Endothelial cell of umbilical vein (primary cell): ENCODE measurements at places on chromosomes 1 and 21. TPM values are rescaled to one million over a fixed set of nuclear protein-coding genes. Genes with fewer than 3 reads are reported as not detected.
A peak's percentile ranks its signal among the peaks of the same experiment; 100 is the strongest.

Gene KLHDC8A
- polyA plus RNA-seq, result not detected in 2 replicates

DNA sequence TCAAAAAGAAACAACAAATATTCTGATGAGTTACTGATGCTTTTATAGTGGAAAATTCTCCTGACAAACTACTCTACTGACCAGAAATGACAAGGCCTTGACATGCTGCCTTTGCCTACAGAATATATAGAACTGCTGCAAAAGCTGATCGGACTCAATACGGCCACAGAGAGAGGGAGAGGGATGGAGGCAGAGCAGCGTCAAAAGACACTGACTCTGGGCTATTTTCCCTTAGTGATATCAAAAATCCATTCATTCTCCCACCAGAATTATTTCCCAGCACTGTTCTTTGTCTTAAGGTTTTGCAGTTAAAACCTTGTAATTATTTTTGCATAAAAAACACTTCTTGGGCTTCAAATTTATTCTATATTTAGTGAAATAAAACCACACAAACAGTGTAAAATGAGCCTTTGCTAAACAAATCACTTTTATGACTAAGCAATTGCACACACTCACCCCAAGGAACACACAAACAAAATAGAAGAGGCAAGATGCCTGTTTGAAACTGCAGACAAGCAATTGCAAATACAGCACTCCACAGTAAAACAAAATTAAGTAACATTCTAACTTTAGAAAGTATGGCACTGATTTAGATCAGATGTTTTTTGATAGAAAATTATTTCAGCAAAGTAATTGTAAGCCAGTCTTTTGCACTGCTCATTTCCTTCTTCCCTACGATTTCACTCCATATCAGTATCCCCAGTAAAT lies 1036.4 kb downstream of the ADGRL2 start:
- H3K4me3 ChIP-seq, result no peak overlapping the region
- H3K36me3 ChIP-seq, result no peaks in the 10 kb centered on the region
- no peaks in the 10 kb centered on the region for H3K27me3 ChIP-seq
- peaks cover 14% of the 10 kb centered on the region for H3K4me1 ChIP-seq

DNA sequence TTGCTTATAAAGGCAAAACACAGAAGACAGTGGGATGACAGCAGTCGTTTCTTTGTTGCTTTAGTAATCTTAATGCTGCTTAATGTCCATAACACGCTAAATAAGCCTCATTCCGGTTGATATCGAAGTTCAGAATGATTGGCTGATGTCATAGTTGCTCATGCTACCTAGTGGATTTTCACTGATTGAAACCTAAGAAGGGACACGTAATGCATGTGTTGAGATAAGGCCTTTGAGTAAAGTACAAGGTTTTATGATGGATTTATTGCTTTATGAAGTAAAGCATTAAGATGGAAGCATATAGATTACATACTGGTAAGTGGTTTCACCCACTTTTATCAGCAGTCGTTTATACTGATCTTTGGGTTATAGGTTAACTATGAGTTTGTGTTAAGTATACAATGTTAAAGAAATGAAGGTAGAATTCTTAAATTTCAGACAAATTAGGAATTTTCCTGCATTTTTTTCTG lies 25.1 kb downstream of the IARS2 start:
- H3K27me3 ChIP-seq, result no peaks in the 10 kb centered on the region
- no peaks in the 10 kb centered on the region for H3K36me3 ChIP-seq
- DNase-seq, result no peak
- no peak overlapping the region for H3K27ac ChIP-seq

DNA sequence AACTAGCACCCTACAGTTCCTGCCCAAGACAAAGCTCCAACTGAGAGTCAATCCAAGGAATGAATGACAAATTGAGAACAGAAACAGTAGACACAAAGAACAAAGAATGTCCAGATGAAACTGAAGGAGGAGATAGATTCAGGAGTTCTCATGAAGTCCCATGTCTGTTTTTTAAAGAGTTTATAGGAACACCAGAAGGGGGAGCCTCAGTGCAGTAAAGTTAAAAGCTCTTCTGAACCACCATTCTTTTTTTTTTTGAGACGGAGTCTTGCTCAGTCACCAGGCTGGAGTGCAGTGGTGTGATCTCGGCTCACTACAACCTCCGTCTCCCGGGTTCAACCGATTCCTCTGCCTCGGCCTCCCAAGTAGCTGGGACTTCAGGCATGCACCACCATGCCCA lies 323.6 kb downstream of the MRPL39 start:
- no peak overlapping the region for H3K4me3 ChIP-seq
- DNase-seq, result peak; percentile 5
- H3K4me1 ChIP-seq, result no peaks in the 10 kb centered on the region

DNA sequence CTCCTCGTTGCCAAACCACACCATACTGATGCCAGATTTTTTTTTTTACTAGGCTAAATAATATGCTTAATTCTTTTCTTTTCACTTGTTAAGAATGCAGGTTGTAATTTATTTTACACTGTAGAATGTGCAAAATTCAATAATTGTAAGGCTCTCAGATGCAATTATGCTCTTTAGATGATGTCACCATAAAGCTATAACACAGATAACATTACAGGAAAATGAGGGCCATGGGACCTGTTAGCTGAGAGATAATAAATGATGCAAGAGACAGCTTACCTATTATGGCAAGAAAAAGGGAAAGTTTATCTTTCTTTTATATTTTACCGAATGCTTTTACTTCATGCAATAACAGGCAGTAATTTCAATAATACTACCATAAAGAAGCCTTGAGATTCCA lies 35.4 kb downstream of the CHRM3 start:
- no peak overlapping the region for H3K4me3 ChIP-seq
- H3K36me3 ChIP-seq, result no peaks in the 10 kb centered on the region
- no peak overlapping the region for H3K27ac ChIP-seq
- H3K27me3 ChIP-seq, result no peaks in the 10 kb centered on the region

GRCh38 chr21:30033441-30033840 lies 93.6 kb upstream of the GRIK1 start:
- H3K4me1 ChIP-seq, result no peaks in the 10 kb centered on the region
- no peak overlapping the region for H3K4me3 ChIP-seq
- no peaks in the 10 kb centered on the region for H3K36me3 ChIP-seq
- DNase-seq, result no peak
- no peak overlapping the region for H3K27ac ChIP-seq

DNA sequence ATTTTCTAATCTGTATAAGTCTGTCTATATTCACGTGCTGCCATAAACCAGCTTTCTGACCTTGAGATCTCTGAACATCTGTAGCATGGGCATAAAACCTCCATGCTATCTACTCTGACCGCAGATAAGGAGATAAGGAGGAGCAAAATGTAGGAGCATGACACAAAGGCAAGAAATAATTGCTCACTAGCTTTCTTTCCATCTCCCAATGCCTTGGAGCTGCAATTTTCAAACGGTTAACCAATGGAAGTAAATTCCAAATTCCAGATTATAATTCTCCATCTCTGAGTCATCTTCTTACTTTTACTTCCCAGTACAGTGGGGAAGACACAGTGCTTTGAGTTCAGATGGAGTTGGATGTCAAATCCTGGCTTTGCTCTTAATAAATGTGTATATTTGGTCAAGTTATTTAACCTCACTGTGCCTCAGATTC lies 41.6 kb downstream of the CD58 start:
- no peak overlapping the region for H3K4me3 ChIP-seq
- no peak for DNase-seq
- H3K27me3 ChIP-seq, result no peaks in the 10 kb centered on the region
- no peaks in the 10 kb centered on the region for H3K4me1 ChIP-seq
- no peak overlapping the region for H3K27ac ChIP-seq

DNA sequence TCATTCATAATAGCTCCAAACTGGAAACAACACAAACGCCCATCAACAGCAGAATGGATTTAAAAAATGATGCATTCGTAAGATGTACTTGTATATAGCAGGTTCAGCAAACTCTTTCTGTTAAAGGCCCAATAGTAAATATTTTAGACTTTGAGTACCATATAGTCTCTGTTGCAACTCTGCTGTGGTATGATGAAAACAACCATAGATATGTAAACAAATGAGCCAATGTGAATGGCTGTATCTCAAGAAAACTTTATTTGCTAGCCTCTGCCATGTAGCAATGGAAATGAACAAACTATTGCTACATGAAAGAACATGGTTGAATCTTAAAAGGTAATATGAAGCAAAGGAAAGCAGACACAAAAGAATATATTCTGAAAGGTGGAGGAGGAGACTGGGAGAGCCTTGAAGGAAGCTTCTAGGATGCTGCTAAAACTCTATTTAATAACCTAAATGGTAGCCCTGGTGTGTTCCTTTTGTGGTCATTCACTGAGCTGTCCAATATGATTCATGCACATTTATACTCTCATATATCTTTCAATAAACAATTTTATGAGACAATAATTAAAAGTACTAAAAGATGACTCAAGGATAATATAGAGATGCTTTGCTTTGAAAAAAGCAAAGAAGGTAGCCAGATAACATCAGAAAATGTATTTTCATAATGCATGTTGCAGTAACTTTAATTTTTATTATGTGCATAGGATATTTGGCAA lies 29.1 kb upstream of the FMO3 start:
- H3K4me1 ChIP-seq, result no peaks in the 10 kb centered on the region
- no peak overlapping the region for H3K27ac ChIP-seq
- DNase-seq, result no peak
- no peak overlapping the region for H3K4me3 ChIP-seq
- H3K27me3 ChIP-seq, result no peaks in the 10 kb centered on the region

Gene OR10J1
- not detected in 2 replicates for polyA plus RNA-seq

Gene NOS1AP
- 0.62 and 1.3 TPM in 2 replicates for polyA plus RNA-seq

DNA sequence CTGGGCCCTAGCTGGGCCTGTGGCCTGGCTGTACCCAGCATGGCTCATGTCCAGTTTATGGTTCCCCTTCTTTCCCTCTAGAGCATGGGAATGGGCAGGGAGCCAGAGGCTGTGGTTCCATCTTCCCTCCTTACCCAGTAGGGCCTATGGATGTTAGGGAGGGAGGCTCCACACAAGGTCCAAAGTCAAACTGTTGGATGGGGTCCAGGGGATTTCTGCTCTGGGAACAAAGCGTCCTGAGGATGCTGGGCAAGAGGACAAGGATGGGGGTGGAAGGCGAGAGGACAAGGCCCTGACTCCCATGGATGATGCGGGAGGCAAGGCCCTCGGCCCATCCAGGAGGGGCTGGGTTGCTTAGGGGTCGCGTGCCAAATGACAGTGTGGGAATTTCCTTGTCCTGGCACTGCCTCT lies 17.3 kb downstream of the CSF1 start:
- peak; percentile 62 for DNase-seq
- no peak overlapping the region for H3K4me3 ChIP-seq
- H3K27me3 ChIP-seq, result no peaks in the 10 kb centered on the region
- H3K36me3 ChIP-seq, result peaks cover 40% of the 10 kb centered on the region

GRCh38 chr1:183039985-183040447 lies 16.8 kb downstream of the LAMC1 start:
- DNase-seq, result peak; percentile 77
- peaks cover 29% of the 10 kb centered on the region for H3K4me1 ChIP-seq
- no peaks in the 10 kb centered on the region for H3K27me3 ChIP-seq
- H3K36me3 ChIP-seq, result no peaks in the 10 kb centered on the region
- no peak overlapping the region for H3K4me3 ChIP-seq

Gene SAMD13
- 0.65 and 1.2 TPM in 2 replicates for polyA plus RNA-seq

GRCh38 chr1:9200441-9200840 lies 34.1 kb upstream of the H6PD start:
- peaks cover 23% of the 10 kb centered on the region for H3K4me1 ChIP-seq
- no peaks in the 10 kb centered on the region for H3K36me3 ChIP-seq
- no peak for DNase-seq
- H3K4me3 ChIP-seq, result no peak overlapping the region
- H3K27ac ChIP-seq, result no peak overlapping the region
- peaks cover 21% of the 10 kb centered on the region for H3K27me3 ChIP-seq

DNA sequence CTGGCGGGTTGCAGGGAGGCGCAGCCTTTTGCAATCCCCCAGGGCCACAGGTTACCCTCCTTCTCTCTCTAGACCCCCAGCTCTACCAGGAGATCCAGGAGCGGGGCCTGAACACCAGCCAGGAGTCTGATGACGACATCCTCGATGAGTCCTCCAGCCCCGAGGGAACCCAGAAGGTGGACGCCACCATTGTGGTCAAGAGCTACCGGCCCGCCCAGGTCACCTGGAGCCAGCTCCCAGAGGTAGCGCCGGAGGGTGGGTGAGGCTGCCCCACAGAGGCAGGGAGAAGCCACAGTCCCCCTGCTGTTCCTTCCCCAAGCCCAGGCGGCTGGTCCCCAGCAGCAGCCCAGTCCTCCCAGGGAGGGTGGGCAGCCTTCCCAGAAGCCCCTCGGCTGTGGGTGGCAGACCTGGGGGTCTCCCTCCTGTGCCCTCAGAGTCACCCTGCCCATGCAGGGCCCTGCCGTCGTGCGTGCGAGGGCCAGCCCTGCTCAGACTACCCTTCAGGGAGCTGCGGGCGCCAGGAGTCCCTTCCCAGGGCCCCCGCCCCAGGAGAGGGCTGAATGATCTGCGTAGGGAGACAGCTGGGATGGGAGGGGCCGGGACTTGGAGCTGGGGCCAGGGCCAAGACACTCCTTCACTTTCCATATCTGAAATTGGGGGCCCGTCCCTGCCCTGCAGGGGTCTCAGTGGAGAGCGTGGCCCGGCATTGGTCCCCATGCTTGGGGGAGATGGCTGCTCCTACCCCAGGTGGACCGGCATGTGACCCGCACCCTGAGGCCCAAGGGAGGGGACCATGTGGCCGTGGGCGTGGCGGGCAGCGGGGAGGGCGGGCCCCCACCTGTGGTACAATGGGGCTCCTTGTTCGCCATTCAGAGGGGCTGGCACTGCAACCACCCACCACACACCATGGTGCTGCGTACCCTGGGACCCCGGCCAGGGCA lies 12.9 kb downstream of the ARHGEF16 start:
- no peaks in the 10 kb centered on the region for H3K36me3 ChIP-seq
- H3K4me3 ChIP-seq, result no peak overlapping the region
- no peaks in the 10 kb centered on the region for H3K27me3 ChIP-seq
- H3K27ac ChIP-seq, result no peak overlapping the region

Gene BMP8B
- 0.03 TPM in 1 of 2 replicates, not detected in the other for polyA plus RNA-seq

Gene ALDH4A1
- polyA plus RNA-seq, result 18.5 and 19.7 TPM in 2 replicates

Gene RAB7B
- polyA plus RNA-seq, result 0.15 and 0.51 TPM in 2 replicates

- peaks cover 18% of the 10 kb centered on the region for H3K4me1 ChIP-seq
- DNase-seq, result no peak
- no peak overlapping the region for H3K4me3 ChIP-seq
- no peaks in the 10 kb centered on the region for H3K36me3 ChIP-seq
Measured at GRCh38 chr1:2190491-2190976, 4.0 kb downstream of the FAAP20 start.

- no peak for DNase-seq
- no peaks in the 10 kb centered on the region for H3K36me3 ChIP-seq
- H3K4me1 ChIP-seq, result peaks cover 9% of the 10 kb centered on the region
- H3K27me3 ChIP-seq, result peaks cover 4% of the 10 kb centered on the region
Measured at GRCh38 chr1:244097523-244098405, 46.7 kb downstream of the ZBTB18 start.

Gene CYP4B1
- polyA plus RNA-seq, result not detected in 2 replicates

- no peak overlapping the region for H3K27ac ChIP-seq
- no peak for DNase-seq
- peaks cover 13% of the 10 kb centered on the region for H3K27me3 ChIP-seq
- no peaks in the 10 kb centered on the region for H3K36me3 ChIP-seq
- H3K4me1 ChIP-seq, result peaks cover 2% of the 10 kb centered on the region
Measured at GRCh38 chr1:209866201-209866600, 38.4 kb downstream of the UTP25 start.
